ENCODE measurements at places on chromosomes 7 and 10.

DNA sequence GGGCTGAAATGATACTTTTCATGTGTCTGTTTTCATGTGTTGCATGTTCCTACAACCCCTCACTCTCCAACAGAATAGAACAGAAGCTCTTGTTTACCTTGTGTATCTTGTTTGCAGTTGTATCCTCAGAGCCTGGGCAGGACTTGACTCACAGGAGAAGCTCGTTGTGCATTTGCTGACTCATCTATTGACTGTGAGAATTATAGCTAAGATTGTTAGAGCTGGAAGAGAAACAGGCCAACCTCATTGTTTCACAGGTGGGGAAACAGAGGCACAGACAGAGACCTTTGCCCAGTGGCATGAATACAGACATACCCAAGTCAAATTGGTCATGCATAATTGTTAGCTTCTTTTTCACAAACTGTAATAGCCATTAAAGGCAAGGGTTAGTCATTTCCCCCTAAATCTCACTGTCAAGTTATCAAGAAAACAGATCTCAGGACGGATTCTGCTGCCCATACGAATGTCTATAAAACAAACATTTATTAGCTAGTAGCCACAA lies 4.6 kb upstream of the TSPAN15 start:
- no peak for DNase-seq

DNA sequence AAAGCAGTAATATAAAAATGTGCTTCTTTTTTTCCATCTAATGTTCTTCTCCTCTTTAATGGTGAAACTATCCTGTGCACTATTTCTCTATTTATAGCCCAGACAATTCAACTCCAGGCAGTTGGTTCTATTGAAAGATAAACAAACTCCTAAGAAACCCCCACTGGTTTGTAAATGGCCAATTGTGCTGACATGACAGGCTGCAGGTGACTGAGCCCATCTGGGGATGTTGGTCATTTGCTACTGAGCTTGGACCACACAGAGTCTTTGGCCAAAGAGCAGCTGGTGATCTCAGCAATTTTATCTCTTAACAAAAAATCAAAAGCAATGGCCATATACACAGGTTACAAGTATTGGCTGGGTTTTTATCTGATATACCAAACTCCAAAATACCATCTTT lies 631.8 kb upstream of the CELF2 start:
- DNase-seq, result peak; percentile 64

DNA sequence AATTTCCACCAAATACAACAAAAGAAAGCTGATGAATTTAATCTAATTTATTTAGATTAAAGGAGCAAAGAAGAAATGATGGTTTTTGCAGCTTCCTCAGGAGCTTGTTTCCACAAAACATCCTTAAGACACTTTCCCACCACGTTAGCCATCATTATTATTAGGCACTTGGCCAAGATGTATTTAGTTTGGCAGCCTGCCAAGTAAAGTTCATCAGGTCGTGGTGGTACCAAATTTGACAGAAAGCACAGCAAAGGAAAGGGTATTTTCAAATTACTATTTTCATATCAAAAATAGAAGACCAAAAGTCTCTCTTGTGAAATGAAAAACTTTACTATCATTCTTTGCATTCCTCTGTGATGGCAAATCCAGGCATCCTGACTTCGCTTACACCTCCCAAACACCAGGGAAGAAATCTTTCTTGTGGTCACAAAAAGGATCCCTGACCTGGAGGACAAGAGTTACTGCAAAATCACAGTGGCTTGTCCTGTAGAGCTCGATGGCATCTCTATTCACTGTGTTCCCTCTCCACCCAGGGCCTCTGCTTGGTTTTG lies 123.1 kb upstream of the INHBA start:
- peak; percentile 19 for DNase-seq

GRCh38 chr7:1137517-1138167 lies 22.4 kb downstream of the ZFAND2A start:
- peak; percentile 17 for DNase-seq

DNA sequence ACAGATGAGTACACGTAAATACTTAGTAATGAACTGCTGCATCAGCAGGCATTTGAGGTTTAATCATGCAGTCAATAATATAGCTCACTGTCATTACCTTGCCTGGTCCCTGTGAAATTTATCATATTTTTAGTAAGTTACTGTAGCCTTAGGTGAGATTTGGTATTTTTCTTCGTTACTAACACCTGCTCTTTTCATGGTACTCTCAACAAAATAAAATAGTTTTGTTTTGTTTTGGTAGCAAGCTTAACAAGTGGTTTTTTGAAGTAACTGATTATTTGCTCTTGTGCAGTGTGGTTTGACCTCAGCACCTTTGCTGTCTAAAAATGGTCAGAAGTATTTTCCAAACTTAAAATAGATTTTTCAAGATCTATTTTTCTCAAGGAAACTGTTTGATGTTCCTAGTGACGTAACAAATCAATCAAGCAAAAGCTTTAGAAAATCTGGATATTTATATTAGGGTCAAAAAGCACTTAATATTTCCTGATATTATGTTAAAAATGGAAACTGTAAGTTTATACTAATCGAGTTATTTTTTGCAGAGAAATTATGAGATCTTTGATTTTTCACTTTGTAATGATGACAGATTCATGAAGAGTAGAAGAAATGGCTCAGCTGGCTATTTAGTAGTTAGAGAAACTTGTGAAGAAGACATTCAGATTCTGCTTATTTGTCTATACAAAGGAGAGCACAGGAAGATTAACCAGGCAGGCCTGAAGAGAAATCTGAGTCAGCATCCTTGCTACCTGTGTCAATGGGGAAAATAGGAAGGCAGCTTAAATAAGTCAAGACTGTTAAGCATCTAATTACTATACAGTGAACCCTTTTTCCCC lies 21.0 kb upstream of the RPA3 start:
- peak; percentile 72 for DNase-seq

GRCh38 chr10:790821-791551 lies 101.5 kb upstream of the DIP2C start:
- no peak for DNase-seq

- no peak for DNase-seq
These were observed 226.5 kb downstream of the FANK1 start for GRCh38 chr10:126122881-126123280.

GRCh38 chr10:56653289-56653688 lies 292.2 kb upstream of the ZWINT start:
- DNase-seq, result no peak

DNA sequence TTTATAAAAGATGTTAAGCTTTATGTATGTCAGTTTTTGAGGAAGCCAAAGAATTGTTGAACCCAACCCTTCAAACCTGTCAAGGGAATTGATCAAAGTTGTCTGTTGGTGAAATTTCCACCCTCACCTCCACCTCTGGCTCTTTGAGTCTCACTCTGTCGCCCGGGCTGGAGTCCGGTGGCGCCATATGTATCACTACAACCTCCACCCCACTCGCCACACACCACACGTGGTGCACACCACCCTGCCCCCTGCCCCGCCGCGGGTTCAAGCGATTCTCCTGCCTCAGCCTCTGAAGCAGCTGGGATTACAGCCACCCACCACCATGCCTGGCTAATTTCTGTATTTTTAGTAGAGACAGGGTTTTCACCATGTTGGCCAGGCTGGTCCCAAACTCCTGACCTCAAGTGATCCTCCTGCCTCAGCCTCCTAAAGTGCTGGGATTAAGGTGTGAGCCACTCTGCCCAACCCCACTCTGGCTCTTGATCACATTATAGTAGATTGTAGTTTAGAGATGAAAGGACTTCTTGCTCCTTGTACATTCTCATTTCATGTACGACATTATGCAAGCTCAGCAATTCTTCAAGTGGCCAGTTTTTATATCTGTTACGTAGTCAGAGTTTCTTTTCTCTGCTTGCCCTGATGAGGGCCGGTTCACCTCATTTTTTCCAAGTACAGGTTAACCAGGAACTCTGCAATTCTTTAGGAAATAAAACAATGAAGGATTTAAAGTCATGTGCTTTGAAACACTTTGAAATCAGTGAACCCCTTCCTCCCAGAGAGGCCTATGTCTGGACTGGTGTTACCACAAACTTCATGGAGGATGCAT lies 7.0 kb downstream of the BAMBI start:
- DNase-seq, result no peak

- no peak for DNase-seq
These were observed 244.3 kb upstream of the KCND2 start for GRCh38 chr7:120028636-120029035.

- DNase-seq, result no peak
These were observed 28.9 kb upstream of the AHR start for GRCh38 chr7:17269341-17270221.
